ENCODE measurements at places on chromosomes 1 and 21.

DNA sequence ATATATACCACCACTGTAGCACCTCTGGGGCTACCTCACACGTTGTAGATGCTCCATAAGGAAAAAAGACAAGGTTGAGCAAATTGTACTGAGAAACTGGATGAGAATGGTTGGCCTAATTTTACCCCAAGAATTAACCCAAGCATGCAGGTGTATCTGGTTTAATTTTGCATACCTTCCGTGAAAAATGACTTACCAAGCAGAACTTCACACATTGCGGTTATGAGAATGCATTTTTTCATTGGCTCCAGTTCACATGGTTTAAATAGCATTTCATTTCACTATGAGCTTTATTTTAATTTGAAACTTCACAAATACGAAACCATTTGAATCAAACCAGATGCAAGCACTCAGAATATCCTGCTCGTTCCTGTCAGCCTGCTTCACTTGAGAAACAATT lies 512.2 kb downstream of the LTN1 start:
- DNase-seq, result no peak

- no peak for DNase-seq
Measured at GRCh38 chr1:88658419-88658818, 25.7 kb upstream of the PKN2 start.

GRCh38 chr1:183110326-183110880 lies 75.7 kb upstream of the LAMC2 start:
- no peak for DNase-seq

DNA sequence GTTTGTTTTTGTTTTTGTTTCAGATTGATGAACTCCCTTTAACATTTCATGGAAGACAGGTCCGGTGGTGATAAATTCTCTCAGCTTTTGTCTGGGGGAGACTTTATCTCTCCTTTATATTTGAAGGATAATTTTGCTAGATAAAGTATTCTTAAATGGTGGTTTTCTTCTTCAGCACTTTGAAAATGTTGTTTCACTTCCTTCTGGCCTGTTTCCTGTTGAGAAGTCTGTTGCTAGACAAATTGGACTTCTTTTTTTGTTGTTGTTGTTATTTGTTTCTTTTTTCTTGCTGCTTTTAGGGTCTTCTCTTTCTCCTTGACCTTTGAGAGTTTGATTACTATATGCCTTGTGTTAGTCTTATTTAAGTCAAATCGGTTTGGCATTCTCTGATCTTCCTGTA lies 50.8 kb downstream of the CRP start:
- no peak for DNase-seq

- no peak for DNase-seq
Measured at GRCh38 chr1:211813590-211813989, 17.0 kb downstream of the LPGAT1 start.

GRCh38 chr1:37656026-37656425 lies 21.3 kb upstream of the RSPO1 start:
- no peak for DNase-seq

DNA sequence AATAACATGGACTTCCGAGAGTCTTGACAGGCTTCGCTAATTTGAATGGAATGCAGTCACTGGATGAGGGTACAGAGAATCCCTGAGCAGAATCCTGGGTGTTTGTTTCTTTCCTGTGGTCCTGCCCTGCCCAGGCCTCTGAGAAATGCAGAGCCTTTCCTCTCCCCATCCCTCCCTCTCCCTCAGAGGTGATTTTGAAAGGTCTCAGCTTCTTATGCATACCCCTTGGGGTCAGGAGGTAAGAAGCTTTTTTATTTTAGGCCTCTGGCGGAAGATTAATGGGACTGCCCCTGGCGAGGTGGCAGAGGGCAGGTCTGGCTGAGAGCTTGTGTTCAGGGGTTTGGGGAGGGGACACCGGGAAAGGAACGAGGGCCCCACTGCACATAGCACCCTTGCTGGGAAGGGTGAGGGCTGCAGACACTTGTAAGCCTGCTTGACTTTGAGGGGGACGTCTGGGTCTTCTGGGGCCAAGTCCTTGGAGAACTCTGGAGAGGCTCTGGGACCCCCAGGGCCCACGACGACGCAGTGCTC lies 116.5 kb upstream of the SLC45A1 start:
- DNase-seq, result no peak
